Dermis blood vessel endothelial cell (primary cell): ENCODE measurements at places on chromosomes 7 and 10. TPM values are rescaled to one million over a fixed set of nuclear protein-coding genes. Genes with fewer than 3 reads are reported as not detected.

- no peak for DNase-seq
Observed at GRCh38 chr10:29323367-29323766, 34.5 kb downstream of the LYZL1 start.

DNA sequence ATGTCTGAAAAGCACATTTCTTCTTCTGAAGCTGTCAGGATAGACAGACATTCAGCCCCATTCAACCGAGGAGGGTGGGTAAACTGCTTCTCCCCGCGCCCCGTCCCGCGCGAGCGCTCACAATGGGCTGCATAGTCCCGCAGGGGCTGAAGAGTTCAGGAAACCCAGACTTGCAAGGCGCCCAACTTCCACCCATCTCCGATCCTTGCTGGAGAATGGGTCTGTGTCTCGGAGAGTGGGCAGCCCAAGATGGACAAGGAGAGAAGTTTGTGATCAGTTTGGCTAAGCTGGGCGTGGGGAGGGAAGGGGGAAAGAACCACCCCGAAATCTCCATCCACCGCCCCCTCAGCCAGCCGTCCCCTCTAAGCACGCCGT is 686 bp downstream of the AASS start:
- DNase-seq = peak; percentile 54

DNA sequence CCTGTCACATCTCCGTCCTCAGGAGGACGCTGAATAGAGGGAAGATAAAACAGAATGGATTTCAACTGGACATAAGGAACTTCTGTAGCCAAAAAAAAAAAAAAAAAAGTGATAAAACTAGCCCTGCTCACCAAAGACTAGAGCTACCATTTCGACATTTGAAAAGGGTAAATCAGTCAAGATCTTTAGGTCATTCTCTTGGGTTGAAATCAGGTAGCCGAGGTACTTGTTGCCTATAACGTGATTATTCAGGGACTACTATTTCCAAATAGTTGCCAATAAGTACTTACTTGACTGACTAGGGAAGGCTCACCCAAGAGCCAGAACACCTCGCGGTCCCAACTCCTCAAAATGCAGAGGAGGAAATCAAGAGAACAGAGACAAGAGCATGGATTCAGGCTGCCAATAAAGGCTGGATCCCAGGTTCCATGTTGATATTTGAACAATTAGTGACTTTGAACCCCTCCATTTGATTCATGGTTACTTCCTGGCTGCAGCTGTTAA is 2.0 kb downstream of the RHEB start:
- no peak for DNase-seq

GRCh38 chr7:140581411-140581810 is 59.2 kb downstream of the DENND2A start:
- DNase-seq = no peak

DNA sequence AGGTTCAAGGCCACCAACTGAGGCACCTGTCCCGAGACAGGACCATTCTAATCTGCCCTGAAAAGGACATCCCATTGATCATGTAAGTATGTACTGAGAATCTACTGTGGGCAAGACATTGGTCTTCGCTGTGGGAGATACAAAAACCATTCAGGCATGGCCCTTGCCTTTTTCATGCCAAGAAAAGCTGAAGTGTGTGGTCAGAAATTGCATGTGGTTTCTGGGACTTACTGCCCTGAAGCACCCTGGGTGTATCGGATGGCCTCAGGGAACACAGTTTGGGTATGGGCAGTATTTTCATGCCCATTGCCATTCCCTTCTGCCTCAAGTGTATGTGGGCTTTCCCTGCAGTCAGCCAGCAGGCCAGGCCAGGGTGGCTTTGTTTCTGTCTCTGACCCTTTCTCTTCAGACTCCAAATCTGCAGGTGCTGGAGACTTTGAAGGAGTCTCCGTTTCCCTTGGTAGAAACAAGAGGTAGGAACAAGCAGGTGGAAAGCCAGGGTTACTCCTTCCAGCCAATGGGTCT is 285.7 kb downstream of the ZEB1 start:
- no peak for DNase-seq

Gene IKZF1
- total RNA-seq = 0.17 TPM in 1 of 2 replicates, not detected in the other

- DNase-seq = no peak
Observed at GRCh38 chr7:81064426-81064825, 145.6 kb upstream of the SEMA3C start.

Gene TYSND1
- total RNA-seq = 6.8 and 7.1 TPM in 2 replicates

Gene ASAH2B
- total RNA-seq = 1.4 and 2.2 TPM in 2 replicates

GRCh38 chr10:132100556-132101349 is 35.0 kb downstream of the JAKMIP3 start:
- DNase-seq = no peak

Gene TPST1
- 38.5 and 42.5 TPM in 2 replicates for total RNA-seq

Gene STEAP2
- total RNA-seq = 1.4 and 1.7 TPM in 2 replicates

GRCh38 chr7:114214466-114214865 is 200.1 kb upstream of the FOXP2 start:
- no peak for DNase-seq

- DNase-seq = no peak
Observed at GRCh38 chr10:22623633-22624253, 90.6 kb downstream of the PIP4K2A start.
